Left cardiac atrium (tissue), 4 donors: ENCODE measurements at places on chromosomes 1 and 21. TPM values are rescaled to one million over a fixed set of nuclear protein-coding genes. Genes with fewer than 3 reads are reported as not detected.

ANGPTL3 gene
- not detected for total RNA-seq

GCSAML gene
- not detected for total RNA-seq

GPR37L1 gene
- 0.21 TPM for total RNA-seq

KRTAP19-3 gene
- not detected for total RNA-seq

LHX8 gene
- not detected for total RNA-seq

ELF3 gene
- total RNA-seq, result 0.59 TPM

YOD1 gene
- 3.4 TPM for total RNA-seq

PAQR6 gene
- total RNA-seq, result 1.3 TPM

LCE6A gene
- total RNA-seq, result not detected

CENPF gene
- total RNA-seq, result 1.6 TPM

IRF6 gene
- 20.7 TPM for total RNA-seq

RASAL2 gene
- total RNA-seq, result 16.9 TPM

MROH9 gene
- total RNA-seq, result not detected

DEGS1 gene
- 64.9 TPM for total RNA-seq

GRCh38 chr1:8667869-8668594 is 149.4 kb downstream of the RERE start:
- peak; percentile 25 for DNase-seq

GRCh38 chr1:231357831-231358354 is 19.8 kb downstream of the SPRTN start:
- DNase-seq, result peak; percentile 23

DNA sequence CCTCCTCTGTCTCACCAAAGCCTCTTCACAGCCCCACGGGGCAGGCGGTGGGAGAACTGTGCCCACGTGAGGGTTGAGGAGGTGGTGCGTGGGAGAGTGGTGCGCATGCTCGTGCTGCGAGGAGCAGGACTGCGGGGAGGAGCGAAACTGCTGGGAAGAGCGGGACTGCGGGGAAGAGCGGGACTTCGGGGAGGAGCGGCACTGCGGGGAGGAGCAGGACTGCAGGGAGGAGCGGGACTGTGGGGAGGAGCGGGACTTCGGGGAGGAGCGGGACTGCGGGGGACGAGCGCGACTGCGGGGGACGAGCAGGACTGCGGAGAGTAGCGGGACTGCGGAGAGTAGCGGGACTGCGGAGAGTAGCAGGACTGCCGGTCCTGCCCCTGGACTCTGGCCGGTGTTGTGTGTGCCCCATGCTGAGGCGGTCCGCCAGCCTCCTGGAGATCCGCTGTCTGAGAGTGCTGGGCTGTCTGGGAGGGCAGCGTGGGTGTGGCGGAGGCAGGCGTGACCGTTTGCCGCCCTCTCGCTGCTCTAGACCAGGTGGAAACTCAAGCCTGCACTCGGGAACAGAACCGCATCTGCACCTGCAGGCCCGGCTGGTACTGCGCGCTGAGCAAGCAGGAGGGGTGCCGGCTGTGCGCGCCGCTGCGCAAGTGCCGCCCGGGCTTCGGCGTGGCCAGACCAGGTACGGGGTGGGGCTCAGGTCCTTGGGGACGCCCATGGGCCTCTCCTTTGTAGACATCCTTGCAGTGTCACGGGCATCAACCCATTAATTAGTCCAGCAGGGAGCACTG is 24.6 kb downstream of the TNFRSF1B start:
- DNase-seq, result no peak

- peak; percentile 94 for DNase-seq
Observed at GRCh38 chr1:33349778-33350610, 29.1 kb upstream of the A3GALT2 start.

DNA sequence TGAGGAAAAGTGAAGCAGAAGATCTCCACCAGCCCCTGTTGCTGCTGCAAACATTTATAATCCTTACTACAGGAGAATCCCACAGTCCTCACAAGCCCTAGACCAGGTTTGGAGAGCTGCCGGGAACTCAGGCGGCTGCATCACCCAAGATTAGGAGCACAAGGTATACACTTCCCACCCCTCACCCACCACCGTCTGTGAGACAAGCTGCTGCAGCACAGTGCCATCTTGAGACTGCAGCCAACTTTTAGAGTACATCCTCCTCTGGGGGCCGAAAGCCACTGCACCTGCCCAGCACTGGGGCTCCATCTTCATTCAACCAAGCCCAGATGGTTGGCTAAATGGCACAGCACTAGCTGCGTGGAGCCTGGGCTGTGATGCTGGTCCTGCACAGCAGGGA is 13.8 kb downstream of the OLFML3 start:
- no peak for DNase-seq

GRCh38 chr1:166167572-166167925 is 748 bp upstream of the FAM78B start:
- DNase-seq, result no peak

DNA sequence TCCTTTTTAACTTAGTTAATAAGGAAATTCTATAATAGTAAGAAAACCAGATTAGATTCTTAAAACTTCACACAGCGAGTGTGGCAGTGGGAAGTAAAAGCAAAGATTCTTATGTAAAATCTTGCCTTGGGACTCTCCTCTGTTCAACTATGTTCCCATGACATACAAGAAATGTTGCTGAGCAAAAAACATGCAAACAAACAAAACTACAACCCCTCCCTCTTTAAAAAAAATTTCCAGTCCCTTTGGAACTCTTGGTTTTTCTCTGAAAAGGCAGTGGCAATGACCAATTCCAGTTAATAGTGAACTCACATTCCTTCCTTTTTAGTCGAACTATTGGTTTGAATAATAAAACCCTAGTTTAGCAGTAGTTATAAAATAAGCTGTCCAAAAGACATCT is 453.1 kb upstream of the ZRANB2 start:
- no peak for DNase-seq

DNA sequence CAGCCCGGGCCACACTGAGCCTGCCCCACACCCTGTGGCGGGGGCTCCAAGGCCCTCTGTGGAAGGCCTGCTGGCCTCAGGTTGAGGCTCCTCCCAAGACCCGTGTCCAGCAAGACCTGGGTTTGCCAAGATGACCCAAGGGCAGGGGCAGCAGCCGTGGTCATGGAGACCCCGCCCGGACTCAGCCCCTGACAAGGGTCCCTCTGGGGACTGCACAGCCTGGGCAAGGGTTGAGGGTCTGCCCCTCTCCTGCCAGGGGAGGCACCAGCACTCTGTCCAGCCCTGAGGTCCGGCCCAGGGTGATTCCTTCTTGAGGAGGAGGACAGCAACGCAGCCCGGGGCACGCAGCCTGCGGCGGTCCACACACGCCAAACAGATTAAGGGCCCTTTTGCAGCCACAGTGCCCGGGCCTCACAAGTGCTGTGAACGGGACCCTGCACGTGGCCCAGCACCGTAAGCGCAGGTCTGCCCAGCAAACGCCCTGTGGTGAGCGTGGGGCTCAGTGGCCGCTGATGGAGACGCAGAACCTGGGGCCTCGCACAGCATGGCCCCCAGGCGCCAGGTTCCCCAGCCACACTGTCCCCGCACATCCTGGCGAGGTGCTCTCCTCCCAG is 3.4 kb downstream of the SPATC1L start:
- no peak for DNase-seq

GRCh38 chr1:157157501-157158190 is 19.5 kb upstream of the ETV3 start:
- DNase-seq, result no peak

DNA sequence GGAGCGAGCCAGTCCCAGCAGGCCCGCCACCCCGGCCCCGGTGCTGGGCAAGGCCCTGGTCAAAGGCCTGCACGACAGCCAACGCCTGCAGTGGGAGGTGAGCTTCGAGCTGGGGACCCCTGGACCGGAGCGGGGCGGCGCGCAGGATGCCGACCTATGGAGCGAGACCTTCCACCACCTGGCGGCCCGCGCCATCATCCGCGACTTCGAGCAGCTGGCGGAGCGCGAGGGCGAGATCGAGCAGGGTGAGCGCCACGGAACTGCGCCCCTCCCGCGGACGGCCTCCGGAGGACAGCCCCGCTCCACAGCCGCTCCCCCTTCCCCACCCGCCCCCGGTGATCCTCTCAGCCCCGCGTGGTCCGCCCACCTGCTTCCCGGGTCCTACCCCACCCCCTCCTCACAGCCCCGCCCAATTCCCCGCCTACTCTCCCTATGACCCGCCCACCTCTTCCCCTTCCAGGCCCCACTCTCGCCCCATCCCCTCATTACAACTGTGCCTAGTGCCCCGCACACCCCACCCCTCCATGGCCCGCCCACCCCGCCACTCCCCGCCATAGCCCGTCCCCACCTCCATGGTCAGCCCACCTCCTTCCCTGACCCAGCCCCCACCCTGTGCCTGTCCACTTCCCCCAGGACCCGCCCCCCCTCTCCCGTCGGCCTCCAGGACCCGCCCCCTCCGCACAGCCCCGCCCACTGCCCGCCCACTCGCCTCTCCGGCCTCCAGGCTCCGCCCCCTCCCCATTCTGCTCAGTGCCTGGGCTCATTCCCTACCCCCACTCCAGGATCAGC is 52.7 kb downstream of the VWA5B1 start:
- DNase-seq, result peak; percentile 64

GRCh38 chr1:85153149-85153891 is 47.5 kb downstream of the SYDE2 start:
- DNase-seq, result no peak

DNA sequence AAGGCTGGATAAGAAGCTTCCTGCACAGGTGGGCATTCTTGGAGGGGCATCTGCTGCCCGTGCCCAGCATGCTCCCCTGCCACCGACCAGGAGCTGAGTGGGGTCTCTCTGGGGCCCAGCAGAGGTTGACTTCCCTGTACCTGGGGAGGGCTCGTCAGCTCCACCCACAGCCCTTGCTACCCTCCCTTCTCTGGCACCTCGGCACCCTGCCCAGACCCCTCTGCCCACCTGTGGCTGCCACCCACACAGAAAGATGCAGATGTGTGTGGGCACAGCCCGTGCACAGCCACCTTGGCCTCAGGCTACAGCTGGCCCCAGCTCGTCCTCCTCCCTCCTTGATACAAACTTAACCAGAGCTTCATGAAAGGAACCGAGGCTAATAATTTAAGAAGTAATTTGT is 241.2 kb upstream of the VAMP3 start:
- no peak for DNase-seq

DNA sequence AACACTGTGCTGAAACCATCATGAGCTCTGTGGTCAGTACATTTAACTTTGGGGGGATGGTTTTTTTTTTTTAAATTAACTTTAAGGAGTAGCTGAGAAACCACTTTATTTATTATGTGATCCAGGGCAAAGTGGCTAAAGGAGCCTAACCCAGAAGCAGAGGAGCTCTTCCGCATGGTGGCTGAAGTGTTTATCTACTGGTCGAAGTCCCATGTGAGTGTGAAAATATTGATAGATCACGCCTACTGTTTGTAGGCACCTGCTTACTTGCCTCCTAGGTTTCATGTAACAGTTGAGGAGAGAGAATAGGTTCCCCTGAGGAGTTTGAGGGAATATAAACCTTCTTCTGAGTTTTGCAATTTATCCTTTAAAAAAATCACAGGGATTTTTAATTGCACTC is 181.4 kb downstream of the ZP4 start:
- no peak for DNase-seq

GRCh38 chr1:108028841-108029388 is 63.9 kb upstream of the VAV3 start:
- no peak for DNase-seq

- no peak for DNase-seq
Observed at GRCh38 chr1:86138746-86139145, 17.8 kb downstream of the COL24A1 start.

GRCh38 chr1:23657659-23658275 is 33.8 kb upstream of the RPL11 start:
- DNase-seq, result peak; percentile 62

GRCh38 chr1:200869753-200870391 is 2.9 kb upstream of the GPR25 start:
- no peak for DNase-seq

GRCh38 chr1:171270806-171271205 is 22.5 kb downstream of the FMO1 start:
- DNase-seq, result no peak

- DNase-seq, result no peak
Observed at GRCh38 chr1:196034080-196034706, 574.0 kb downstream of the KCNT2 start.

GRCh38 chr1:32695098-32695904 is 7.3 kb downstream of the SYNC start:
- DNase-seq, result peak; percentile 83

DNA sequence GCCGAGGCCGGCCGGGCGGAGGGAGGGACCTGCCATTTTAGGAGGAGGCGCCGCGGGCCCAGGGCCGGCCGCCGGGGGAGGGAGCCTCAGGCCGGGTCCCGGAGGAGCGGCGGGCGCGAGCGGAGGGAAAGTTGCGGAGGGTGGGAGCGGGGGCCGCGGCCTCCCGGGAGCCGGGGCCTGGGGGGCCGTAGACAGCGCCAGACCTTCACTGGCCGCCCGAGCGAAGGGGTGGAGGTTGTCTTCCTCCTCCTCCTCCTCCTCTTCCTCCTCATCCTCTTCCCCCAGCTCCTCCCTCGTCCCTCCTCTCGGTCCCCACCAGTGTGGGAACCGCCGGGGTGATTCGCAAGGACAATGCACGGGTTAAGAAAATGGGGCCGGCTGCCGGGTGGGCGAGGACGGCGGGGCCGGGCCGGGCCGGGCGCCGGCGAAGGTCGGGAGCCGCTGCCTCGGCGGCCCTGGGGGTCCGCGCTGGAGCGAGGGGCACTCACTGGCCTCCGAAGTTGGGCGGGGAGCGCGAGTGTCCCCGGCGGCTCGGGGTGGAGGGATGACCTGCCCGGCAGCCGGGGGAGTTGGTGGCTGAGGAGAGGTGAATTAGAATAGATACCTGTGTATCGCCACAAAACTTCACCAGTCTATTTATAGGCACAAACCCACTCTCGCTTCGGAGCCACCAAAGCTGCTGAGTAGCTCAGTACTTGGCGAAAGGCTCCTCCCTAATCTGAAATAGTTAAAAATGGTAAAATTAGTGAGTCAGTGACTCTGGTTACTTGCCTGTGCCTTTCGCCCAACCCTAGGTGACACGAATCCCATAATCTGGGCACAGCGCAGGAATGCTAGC is 1.3 kb downstream of the DYRK1A start:
- DNase-seq, result peak; percentile 72

- DNase-seq, result peak; percentile 39
Observed at GRCh38 chr1:67674260-67675011, 10.6 kb upstream of the GADD45A start.

DNA sequence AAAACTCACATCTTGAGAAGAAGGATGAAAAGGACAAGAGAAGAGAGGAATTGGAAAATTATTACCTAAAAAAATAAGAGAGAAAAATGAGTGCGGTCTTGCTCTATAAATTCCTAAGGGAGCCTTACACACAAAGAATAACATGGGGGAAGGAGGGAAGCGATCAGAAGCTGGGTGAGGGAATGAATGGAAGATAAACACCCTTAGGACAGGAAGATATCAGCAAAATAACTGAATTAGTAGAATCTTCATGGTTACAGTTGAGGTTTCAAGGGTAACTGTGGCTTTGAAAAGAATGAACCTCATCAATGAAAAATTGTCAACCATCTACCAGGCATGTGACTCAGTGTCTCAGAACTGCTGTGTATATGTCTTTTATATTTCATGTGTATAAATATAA is 192.5 kb upstream of the FOXD3 start:
- DNase-seq, result no peak

DNA sequence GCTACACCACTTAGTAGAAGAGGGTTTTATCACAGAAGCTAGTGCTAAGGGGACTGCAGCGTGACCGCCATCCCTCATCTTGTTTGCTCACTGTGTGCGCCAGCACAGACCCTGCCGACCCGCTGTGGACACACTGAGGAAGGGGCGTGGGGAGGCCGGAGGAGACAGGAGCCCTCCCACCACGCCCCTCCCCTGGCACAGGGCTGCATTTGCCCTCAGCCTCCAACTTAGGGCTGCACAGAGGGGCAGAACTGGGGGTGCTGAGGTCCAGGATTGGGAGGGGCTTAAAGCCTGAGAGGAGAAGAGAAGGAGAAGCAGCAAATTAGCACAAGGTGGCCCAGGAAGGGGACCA is 37.2 kb downstream of the RRP1 start:
- DNase-seq, result no peak

- no peak for DNase-seq
Observed at GRCh38 chr1:201535046-201535918, 3.6 kb upstream of the NAV1 start.
